ENCODE measurements at places on chromosomes 13 and 19.

DNA sequence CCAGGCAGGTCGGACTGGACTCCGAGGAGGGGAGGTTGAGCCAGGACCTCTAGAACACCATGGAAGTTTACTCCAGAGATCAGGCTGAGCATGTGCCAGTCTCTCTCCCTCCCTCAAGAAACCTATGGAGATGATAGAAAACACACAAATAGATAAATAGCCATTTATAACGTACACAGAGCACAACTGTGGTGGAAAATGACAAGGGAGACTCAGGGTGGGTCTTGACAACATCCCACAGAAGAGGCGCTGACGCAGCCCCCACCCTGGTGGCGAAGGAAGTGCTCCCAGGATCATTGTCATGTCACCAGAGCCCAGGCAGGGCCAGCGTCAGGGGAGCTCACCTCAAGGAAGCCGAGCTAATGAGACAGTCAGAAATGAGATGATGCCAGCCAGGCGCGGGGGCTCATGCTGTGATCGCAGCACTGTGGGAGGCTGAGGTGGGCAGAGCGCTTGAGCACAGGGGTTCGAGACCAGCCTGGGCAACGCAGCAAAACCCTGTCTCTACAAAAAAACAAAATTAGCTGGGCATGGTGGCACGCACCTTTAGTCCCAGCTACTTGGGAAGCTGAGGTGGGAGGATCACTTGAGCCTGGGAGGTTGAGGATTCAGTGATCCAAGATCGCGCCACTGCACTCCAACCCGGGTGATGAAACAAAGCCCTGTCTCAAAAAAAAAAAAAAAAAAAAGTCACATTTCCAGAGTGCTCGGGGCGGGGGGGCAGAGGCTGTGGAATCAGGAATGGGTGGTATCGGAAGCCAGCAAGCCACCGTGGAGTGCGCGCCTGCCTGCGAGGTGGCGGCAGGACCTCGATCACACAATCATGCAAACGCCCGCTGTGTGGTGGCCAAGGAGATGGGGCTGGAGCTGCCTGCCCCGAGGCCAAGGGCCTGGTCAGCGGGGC is 178.4 kb downstream of the KDM4B start:
- no peak for DNase-seq

DNA sequence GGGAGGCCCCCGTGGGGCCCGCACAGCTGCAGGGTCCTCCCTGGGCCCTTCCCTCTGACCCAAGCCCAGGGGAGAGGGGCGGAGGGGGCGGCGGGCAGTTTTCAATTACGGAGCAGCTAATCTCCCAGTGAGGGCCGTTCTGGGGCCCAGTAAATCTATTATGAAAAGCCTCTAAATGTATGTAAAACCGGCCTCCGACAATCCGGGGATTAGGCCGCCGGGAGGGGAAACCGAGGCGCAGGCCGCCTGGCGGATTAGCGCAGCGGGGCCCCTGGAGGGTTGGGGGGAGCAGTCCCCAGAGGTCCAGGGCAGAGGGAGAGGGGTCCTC is 25.1 kb downstream of the EFNA2 start:
- no peak for DNase-seq

DNA sequence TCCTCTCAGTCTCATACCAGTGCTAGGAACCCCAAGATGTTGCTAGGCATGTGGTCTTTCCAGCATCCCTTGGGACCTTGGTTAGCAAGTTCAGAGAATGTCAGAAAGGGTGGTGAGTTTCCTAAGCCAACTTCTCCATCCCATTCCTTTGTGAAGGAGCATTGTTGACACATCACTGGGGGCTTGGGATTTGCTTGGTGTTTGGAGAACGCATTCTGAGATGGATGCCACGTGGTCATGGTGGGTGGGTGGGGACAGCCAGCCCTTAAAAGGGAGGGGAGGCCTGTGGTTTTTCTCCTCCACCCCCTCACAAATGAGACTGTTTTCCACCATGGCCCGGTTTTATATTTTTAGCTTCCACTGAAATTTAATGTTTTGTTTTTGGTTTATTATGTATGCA is 83.3 kb upstream of the ZNF536 start:
- DNase-seq, result no peak

DNA sequence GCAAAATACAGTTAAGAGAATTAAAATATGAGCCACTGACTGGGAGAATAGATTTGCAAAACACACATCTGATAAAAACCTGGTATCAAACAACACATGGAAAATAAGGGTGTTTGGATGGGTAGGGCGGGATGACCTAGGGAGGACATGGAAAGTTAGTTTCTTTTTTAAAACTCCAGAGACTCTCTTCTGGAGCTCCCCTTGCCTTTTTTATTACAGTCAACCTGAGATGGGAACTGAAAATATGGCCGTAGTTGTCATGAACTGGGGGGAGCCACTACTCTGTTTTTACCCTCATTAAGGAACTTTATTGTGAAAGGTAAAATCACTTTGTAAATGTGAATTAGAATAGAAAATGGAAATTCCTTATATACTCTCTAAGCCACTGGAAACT is 113.0 kb downstream of the ATP11A start:
- no peak for DNase-seq

DNA sequence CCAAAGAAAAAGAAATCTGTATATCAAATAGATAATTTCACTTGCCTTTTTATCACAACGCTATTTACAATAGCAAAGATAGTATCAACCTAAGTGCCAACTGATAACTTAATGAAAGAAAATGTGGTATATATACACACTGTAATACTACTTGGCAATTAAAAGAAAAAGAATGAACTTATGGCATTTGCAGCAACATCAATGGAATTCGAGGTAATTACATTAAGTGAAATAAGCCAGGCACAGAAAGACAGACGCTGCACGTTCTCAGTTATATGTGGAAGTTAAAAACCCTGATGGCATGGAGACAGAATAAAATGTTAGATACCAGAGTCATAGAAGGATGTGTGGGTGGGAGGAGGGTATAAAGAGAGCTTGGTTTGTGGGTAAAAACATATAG is 1260.5 kb upstream of the PCDH9 start:
- no peak for DNase-seq

GRCh38 chr19:18649371-18650020 is 12.7 kb downstream of the KLHL26 start:
- no peak for DNase-seq

- no peak for DNase-seq
Observed at GRCh38 chr19:44948763-44949374, 3.0 kb downstream of the APOC2 start.

Data from T1000 (cell line).